ENCODE measurements at places on chromosomes 4 and X.

DNA sequence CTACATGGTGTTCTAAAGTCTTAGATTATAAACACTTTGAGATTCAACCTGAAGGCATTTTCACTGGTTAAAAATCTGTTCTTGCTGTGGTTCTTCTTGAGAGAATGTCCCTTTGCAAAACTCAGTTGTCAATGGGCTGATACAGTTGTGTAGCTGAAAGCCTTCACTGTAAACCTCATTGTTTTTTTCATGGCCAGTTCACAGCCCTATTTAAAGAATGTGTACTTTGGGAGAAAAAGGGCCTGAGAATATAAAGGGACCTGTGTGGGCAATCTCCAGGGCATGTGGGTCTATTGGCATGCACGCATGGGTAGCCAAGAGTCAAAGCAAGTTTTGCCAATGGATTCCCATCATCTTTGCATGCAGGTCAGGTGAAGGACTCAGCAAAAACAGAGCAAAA lies 7.8 kb upstream of the MAP7D3 start:
- DNase-seq, result no peak

- no peak for DNase-seq
These were observed 22.0 kb downstream of the C4orf54 start for GRCh38 chr4:99635601-99636000.

GRCh38 chrX:15913146-15913545 lies 58.5 kb upstream of the AP1S2 start:
- DNase-seq, result no peak

DNA sequence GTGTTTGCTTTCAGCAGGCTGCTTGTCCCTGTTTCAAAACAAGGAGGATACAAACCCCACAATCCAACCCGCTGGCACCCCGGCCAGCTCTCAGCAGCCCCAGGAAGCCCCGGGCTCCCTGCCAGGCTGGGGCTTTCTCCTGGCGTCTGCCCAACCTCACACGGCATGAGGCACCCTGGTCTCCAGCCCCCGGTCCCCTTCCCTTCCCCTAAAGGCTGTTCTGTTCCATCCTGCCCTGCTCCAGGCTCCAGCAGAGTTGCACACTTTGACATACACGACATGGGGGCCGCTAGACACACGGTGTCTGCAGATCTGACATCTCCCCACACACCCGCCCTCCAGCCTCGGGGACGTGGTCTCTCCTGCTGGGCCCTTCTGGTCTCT lies 107.7 kb upstream of the ADRA2C start:
- DNase-seq, result no peak

DNA sequence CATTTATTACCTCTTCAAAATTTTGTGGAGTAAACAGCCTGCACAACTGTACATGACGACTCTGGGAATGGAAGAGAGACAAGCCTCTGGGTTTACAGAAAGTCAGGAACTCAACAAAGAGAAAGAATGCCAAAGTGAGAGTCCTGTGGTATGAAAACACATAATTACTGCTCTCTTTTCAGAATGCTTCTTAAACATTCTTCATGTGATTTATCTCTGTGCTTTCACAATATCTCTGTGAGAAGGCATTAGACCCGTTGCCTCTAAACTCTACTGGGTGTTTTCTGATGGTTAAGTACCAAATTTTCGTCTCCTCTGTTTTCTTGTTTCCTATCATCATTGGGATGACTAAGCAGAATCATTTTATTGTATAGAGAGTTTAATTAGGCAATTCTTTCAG lies 966.6 kb upstream of the SLIT2 start:
- no peak for DNase-seq

DNA sequence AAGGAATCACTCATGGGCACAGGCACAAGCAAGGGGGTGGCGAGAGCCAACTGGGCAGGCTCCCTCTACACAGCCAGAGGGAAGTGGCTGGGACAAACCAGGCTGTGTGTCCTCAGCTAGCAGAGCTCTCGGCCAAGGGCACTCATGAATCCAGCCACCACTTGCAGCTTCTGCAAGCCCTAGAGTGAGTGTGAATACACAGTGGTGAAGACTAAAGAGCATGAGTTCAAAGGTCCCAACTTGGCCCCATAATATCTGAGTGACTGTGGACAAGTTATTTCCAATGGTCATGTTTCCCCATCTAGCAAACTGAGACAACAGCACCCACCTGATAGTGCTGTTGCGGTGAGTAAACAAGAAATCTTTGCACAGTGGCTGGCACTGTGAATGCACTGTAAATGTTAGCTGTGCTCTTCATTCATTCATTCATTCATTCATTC lies 51.7 kb downstream of the ADGRG2 start:
- DNase-seq, result no peak

DNA sequence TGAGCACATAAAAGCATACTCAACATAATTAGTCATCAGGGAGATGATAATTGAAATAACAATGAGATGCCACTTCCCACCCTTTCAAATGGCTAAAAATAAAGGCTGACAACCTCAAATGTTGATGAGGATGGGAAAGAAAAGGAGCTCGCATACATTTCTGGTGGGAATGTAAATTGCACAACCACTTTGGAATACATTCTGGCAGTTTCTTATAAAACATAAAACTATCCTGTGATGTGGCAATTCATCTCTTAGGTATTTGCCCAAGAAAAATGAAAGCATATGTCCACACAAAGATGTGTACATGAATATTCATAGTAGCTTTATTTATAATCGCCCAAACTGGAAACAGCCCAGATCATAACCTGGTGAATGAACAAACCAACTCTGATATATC lies 687 bp upstream of the ZNF275 start:
- DNase-seq, result no peak

GRCh38 chr4:85084371-85085094 lies 118.0 kb upstream of the WDFY3 start:
- no peak for DNase-seq

DNA sequence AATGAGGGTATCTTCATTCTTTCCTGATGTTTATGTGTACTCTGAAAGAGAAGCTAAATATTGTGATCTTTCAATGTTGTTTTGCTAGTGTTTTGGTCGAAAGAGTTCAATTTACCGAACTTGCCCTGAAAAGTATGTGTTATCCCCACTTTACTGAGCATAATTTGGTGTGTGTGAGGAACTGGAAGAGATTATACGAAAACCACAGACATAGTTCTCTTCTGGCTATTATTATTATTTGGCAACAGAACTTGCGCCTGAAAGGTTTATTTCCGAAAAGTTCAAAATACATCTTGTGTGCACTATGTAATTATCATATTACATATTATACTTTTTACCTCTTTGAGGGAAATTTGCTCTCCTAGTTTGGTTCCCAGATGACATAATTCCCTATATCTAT lies 232.5 kb upstream of the INTU start:
- no peak for DNase-seq

DNA sequence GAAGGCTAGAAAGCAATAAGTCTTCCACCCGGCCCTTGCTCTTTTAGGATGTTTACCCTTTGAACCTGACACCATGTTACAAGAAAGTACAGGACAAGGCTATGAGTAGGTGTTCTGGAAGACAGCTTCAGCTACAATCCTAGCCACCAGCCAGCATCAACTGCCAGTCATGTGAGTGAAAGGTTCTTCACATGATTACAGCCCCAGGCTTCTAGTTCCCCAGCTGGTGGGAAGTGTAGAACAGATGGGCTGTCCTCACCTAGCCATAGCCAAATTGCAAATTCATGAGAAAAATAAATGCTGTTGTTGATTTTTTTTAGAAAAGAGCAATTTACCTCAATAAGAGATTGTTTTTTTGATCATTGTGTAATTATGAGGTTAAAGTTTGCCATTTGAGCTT lies 60.8 kb downstream of the GRXCR1 start:
- no peak for DNase-seq

- DNase-seq, result no peak
These were observed 38.5 kb upstream of the PRSS48 start for GRCh38 chr4:151238477-151238876.
